ENCODE measurements at places on chromosomes 6 and 20.

DNA sequence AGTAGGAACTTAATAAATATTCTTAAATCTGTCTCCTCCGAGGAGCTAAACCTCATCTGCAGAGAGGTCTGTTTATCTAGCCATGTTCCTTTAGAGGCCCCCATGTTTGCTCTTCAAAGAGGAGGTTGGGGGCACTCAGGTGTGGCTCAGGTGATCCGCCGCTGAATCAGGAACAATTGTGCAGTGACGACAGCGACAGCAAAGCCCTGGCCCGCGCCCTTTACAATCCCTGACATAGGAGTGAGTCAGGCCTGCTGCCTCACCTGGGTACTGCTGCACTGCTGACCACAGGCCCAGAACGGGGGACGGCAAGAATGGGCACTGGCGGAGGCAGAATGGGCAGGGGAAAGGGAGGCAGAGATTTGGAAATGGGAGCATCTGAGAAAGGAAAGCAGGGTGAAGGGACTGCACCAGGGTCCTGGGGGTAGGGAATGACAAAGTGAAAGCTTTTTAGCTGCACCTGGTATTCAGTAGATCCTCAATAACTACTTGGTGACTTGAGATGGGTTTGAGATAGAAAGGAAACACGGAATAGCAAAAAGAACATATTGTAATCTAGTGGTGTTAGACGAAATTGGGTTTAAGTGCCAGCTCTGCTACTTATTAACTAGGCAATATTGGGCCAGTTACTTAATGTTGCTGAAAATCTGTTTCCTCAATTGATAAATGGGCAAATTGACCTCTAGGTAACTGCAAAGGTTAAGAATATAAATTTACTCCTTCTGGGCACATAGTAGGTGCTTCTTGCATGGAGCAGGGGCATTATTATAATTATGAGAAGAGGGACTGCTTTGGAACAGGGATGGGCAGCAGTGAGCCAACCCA is 5.4 kb upstream of the IER3 start:
- no peak for DNase-seq

DNA sequence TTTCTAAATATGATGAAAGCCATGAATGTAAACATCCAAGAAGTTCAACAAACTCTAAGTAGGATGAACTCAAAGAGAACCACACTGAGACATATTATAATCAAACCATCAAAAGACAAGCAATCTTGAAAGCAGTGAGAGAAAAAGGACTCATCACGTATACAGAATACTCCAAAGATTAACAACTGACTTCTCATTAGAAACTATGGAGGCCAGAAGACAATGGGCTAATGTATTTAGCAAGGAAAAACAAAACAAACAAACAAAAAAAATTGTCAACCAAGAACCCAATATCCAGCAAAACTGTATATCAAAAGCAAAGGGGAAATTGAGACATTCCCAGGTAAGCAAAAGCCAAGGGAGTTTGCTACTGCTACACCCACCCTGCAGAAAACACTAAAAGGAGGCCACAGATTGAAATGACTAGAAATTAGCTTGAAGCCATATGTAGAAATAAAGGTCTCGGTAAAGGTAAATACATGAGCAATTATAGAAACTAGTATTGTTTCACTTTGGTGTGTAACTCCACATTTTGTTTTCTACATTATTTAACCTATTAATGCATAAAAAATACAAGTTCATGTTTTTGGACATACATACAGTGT is 301.1 kb upstream of the QKI start:
- DNase-seq = no peak

DNA sequence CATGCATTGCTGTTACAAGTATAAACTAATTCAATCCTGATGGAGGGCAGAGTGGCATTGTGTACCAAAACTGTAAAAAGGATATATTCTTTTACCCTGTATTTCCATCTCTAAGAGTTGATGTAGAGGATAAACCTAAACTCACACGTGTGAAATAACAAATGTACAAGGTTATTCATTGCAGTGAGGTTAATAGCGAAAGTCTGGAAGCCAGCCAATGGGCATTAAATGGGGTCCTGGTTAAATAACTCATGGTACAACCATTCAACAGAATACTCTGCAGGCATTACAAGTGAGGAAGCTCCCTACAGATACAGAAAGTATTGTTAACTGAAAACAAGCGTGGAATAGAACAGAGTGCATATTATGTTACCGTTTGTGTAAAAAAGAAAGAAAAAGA is 56.9 kb downstream of the BCAS1 start:
- no peak for DNase-seq

- no peak for DNase-seq
Observed at GRCh38 chr6:72669324-72669723, 47.5 kb downstream of the KCNQ5 start.

- DNase-seq = no peak
Observed at GRCh38 chr20:59289994-59290393, 10.4 kb upstream of the EDN3 start.

DNA sequence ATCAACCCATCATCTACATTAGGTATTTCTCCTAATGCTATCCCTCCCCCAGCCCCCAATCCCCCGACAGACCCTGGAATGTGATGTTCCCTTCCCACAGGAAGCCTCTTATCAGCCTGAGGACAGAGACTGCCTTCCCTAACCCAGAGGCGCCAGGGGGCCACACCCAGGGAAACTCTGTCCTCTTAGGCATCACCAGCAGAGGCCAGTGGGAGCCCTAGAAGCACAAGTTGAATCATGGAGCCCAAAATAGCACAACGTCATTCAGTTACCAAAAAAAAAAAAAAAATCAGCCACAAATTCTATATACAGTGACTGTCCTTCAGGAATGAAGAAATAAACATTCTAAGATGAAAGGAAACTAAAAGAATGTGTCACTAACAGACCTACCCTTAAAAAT is 625.7 kb downstream of the TFAP2A start:
- no peak for DNase-seq
